ENCODE measurements at places on chromosomes 7 and 10.

DNA sequence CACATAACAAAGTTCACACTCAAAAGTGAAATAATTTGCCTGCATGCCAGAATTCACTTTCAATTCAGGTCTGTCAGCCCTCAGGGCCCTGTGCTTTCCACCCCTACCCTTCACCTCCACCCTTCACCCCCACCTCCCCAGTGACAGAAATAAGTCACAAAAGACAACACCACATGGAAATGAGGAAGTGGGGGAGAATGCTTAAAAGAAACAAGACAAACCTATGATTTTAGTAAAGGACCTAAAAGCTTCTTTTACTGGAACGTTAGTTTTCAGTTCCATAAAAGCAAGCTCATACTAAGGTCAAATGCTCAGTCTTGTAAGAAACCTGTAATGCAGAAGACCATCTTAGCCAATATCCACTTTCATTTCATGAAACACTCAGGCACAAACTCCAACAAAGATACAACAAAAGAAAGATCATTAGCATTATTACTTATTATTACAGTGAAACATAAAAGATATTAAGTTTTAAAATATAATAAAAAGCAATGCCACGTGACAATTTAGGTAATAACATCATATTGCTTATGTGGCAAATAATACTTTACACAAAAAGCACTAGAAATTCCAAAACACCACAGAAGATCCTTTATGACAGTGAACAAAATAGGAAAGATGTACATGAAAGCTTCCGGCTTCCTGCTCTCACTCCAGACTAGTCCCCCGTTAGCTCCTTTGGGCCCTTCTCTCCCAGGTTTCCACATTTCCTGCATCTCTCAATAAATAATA is 112.1 kb downstream of the LMBR1 start:
- DNase-seq: peak; percentile 33

GRCh38 chr7:133051066-133051465 is 30.8 kb downstream of the CHCHD3 start:
- DNase-seq: no peak

- DNase-seq: no peak
Measured at GRCh38 chr10:77297393-77297739, 340.2 kb downstream of the KCNMA1 start.

DNA sequence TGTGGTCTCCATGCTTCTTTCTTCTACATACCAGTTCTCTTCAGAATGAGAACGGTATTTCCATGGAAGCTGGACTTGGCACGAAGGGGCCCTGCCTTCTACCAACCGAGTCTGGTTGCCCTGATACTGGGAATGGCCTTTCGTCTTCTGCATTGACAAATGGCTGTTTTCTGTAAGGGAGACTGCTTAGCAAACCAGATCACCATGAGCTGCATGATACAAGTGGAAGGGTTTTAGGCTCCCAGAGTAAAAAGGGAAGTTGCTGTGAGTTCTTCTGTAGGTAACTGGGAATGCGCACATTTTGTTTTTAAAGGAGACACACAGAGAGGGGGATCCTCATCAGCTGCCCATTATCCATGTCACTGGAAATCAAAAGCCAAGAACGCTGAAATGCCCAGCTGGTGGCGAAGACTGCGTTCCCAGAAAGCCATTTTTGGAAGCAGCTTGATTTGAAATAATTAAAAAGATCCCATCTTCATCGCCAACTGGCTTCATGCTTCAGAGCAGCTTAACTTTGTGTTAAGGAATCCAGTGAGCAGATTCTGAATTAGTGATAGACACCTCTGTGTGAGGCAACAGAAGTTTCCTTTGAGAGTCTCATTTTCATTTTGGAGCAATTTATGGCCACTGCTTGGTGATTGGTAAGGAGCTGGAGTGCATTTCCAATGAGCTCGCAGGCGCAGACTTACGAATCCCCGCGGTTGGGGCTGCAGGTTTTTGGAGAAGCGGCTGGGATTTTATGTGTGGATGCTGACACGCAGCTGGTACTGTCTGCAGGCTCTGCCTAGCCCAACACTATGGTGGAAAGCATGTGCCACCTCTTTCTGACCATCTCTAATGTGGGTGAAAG is 672.7 kb upstream of the FOXK1 start:
- DNase-seq: no peak

- no peak for DNase-seq
Measured at GRCh38 chr7:71896535-71896934, 515.6 kb downstream of the CALN1 start.

- peak; percentile 39 for DNase-seq
Measured at GRCh38 chr10:8088504-8088903, 34.0 kb downstream of the GATA3 start.

GRCh38 chr7:139515266-139515665 is 8.2 kb upstream of the CLEC2L start:
- DNase-seq: no peak

DNA sequence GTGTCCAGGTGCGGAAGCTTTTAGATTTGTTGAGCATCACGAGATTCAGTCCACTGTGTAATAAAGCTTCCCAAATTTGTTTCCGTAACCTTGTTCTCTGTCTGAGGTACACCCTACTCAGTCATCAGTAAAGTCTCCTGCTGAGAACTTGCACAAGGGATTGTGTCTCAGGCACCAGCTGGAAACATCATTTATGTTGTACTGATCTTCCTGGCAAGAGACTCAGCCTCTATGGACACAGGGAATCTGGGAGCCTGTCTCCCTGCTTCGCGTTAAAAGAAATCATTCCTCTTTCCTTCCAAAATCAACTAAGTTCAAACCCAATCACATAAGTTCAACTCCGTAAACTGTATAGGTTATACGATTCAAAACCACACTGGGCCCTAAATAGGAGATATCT is 336.8 kb downstream of the GPR37 start:
- DNase-seq: no peak

GRCh38 chr10:130240409-130240808 is 104.2 kb downstream of the GLRX3 start:
- no peak for DNase-seq

GRCh38 chr7:13279854-13280435 is 592.5 kb downstream of the ARL4A start:
- no peak for DNase-seq

DNA sequence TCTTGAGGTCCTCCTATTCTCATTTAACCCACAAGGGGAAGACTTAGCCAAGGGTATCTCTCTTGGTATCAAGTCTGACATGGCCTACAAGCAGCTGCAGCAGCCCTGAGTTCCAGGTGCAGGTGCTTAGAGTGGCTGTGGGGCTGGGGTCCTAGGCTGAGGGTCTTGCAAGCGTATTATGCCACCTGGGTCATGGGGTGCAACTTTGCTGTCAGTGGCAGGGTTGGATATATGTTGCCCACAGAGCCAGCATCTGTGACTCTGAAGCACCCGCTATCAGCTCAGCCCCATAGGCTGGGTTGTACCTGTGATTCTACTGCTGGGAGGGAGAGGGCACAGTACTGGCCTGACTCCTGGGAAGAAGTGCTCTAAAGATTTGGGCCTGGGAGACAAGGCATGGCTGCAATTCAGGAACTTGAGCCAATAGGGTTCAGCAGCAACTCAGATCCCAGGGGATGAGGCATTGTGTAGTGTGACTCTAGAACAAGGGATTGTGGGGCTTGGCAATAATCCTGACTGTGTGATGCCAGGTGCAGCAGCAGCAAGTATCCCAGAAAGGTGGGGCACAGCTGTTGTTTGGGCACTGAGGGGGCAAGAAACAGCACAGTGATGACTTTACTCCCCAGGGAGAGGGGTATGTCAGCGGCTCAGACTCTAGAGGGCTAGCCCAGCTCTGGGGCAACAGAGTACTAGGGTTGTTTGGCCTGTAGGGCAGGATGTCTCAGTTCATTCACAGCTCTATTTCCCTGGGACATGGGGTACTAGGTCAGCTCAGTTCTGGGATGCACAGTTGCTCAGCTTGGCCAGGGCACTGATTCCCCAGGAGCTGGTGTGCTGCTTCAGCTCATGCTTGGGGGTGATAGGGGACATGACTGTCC is 41.4 kb downstream of the NEURL1 start:
- no peak for DNase-seq

GRCh38 chr7:37916017-37916672 is 472 bp downstream of the SFRP4 start:
- no peak for DNase-seq

DNA sequence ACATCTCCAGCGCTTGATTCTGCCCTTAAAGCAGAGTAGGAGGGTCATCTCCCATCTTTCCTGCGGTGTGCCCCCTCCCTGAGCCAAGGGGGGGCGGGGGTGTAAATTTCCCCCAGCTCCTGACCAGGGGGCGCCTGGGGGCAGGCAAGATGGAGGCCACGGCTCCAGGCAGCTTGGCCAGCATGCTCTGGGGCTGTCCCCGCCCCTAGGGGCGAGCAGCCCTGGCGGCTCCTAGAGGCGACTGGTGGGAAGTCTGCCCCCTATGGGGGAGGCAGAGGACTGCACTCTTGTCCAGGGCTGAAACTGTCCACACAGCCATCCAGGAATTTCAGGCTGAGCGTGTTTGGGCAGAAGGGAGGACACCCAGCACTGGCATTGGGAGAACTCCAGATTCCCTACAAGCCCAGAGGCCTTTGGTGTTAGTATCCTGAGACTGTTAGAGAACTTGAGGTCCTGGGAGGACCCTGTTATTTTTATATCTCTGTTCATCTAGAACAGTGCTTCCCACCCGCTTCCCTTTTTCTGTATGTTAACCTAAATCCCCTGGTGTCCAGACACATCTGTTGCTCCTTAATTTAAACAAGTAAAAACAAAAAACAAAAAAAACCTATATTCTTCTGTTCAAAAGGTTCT is 4.6 kb downstream of the STRA8 start:
- peak; percentile 38 for DNase-seq

GRCh38 chr7:85186083-85186520 is 754 bp downstream of the SEMA3D start:
- DNase-seq: no peak

GRCh38 chr10:121442086-121442935 is 155.9 kb downstream of the FGFR2 start:
- DNase-seq: no peak

GRCh38 chr7:149772956-149773434 is 393 bp downstream of the ZNF467 start:
- DNase-seq: peak; percentile 46

DNA sequence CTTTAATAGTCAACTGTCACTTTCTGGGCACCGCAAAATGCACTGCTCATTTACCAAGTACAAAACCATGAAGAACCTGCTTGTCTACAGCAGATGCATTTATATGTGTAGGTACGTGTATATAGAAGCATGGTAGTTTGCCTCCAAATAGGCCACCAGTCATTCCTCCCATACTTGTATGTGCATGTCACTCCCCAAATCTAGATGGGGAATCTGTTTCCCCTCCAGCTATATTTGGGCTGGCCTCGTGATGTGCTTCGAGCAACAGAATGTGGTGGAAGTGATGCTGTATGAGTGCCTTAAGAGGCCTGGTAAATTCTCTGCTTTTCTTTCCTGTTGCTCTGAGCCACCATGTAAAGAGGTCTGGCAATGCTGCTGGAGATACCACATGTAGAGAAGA is 47.1 kb downstream of the PSMC2 start:
- DNase-seq: no peak

GRCh38 chr10:76071653-76072365 is 640.4 kb downstream of the LRMDA start:
- no peak for DNase-seq

- DNase-seq: no peak
Measured at GRCh38 chr7:73369009-73369408, 41.0 kb downstream of the FKBP6 start.

GRCh38 chr10:69896606-69897231 is 95.0 kb downstream of the COL13A1 start:
- DNase-seq: no peak

GRCh38 chr10:48594371-48594770 is 10.5 kb downstream of the ARHGAP22 start:
- no peak for DNase-seq

- DNase-seq: no peak
Measured at GRCh38 chr10:101834341-101834740, 9.3 kb downstream of the KCNIP2 start.

DNA sequence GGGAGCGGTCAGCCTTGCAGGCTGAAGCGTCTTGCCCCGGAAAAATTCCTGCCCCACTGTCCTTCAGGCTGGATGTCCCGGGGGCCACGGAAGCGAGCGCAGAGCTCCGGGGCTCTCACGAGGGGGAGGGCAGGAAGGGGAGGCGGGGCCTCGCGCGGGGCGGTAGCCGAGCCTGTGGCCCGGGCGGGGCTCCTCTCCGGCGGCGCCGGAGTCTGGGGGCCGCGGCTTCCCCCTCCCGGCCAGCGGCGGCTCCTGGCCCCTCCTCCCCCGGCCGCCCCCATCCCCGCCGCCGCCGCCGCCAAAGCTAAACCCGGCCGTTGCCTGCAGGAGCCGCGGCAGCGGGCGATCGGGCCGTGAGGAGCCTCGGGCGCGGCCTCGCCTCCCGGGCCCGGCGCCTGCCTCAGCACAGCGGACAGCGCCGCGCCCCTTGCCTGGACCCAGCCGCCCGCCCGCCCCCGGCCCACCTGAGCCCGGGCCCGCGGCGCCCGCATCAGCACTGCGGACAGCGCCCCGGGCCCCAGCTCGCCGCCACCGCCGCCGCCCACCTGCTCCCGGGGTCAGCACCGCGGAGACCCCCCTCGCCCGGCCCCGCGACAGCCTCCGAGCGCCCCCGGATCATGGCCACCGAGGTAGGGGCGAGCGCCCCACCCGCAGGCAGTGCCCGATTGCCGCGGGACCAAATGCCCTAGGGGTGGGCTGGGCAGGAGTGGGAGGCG is at the start of gene GOLGA7B:
Gene GOLGA7B, plus strand, starts transcription at position 157 of the 716 bp plus-strand sequence. Its CDS starts 461 bp downstream, at position 618.
- DNase-seq: peak; percentile 74

DNA sequence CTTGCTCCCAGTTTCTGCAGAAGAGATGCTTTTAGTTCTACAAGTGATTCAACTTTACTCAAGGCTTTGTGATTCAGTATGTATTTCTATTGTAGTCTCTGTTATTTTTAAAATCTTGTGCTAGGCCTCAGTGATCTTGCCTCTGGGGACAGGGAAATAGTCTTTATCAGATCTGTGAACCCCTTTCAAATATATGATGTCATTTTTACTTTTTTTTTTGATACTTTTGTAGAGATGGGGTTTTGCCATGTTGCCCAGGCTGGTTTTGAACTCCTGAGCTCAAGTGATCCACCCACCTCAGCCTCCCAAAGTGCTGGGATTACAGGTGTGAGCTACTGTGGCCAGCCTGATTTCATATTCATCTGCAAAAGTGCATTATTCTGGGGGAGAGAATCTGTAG is 3.4 kb downstream of the SNX10 start:
- DNase-seq: no peak

- DNase-seq: no peak
Measured at GRCh38 chr7:97771576-97771975, 39.7 kb downstream of the TAC1 start.

DNA sequence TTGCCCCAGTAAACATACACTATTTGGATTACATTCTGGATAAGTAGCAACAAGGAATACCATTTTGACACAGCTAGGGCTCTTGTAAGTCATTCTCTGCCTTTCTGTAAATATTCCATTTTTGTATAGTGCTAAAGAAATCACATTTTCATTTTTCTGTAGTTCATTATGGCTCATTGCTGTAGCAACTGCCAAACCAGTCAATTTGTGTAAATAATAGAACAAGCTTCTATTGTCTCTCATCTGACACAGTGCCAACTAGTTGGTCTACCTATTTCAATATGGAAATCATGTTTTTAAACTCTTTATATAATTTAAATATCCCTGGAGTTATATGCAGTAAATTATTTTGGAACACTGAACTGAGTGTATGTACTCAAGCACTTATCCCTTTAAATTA is 193.7 kb downstream of the RELN start:
- no peak for DNase-seq

GRCh38 chr10:118568327-118568848 is 27.1 kb downstream of the PRLHR start:
- DNase-seq: peak; percentile 57

Measured in stimulated activated CD8-positive, alpha-beta memory T cell treated with anti-CD3 and anti-CD28 coated beads, Interleukin-4, amount 100 ng/mL, for 48 hours (primary cell).